Fibroblast of lung (primary cell): ENCODE measurements at places on chromosomes 7 and 10. TPM values are rescaled to one million over a fixed set of nuclear protein-coding genes. Genes with fewer than 3 reads are reported as not detected.

Gene WDR86
- not detected in 2 replicates for polyA plus RNA-seq

Gene NME8
- not detected in 2 replicates for polyA plus RNA-seq

Gene PVRIG
- polyA plus RNA-seq, result not detected in 2 replicates

Gene SFRP4
- polyA plus RNA-seq, result 1.5 and 2.5 TPM in 2 replicates

Gene PRSS37
- polyA plus RNA-seq, result not detected in 2 replicates

Gene SPDYE9
- polyA plus RNA-seq, result not detected in 2 replicates

Gene ADAM12
- 22.0 and 56.9 TPM in 2 replicates for polyA plus RNA-seq

Gene IFIT2
- 5.4 and 12.1 TPM in 2 replicates for polyA plus RNA-seq

Gene MAD1L1
- 9.8 and 11.6 TPM in 2 replicates for polyA plus RNA-seq

Gene LOXL4
- polyA plus RNA-seq, result 39.8 and 75.1 TPM in 2 replicates

Gene LGI1
- not detected in 2 replicates for polyA plus RNA-seq

- no peaks in the 10 kb centered on the region for H3K27me3 ChIP-seq
- H3K4me3 ChIP-seq, result no peak overlapping the region
- no peak for DNase-seq
- H3K27ac ChIP-seq, result no peak overlapping the region
Observed at GRCh38 chr7:43325595-43325994, 213.1 kb downstream of the HECW1 start.

- peaks cover 20% of the 10 kb centered on the region for H3K4me1 ChIP-seq
- peaks cover 4% of the 10 kb centered on the region for H3K27me3 ChIP-seq
- H3K27ac ChIP-seq, result no peak overlapping the region
- DNase-seq, result peak; percentile 60
Observed at GRCh38 chr10:75772153-75772887, 340.9 kb downstream of the LRMDA start.

DNA sequence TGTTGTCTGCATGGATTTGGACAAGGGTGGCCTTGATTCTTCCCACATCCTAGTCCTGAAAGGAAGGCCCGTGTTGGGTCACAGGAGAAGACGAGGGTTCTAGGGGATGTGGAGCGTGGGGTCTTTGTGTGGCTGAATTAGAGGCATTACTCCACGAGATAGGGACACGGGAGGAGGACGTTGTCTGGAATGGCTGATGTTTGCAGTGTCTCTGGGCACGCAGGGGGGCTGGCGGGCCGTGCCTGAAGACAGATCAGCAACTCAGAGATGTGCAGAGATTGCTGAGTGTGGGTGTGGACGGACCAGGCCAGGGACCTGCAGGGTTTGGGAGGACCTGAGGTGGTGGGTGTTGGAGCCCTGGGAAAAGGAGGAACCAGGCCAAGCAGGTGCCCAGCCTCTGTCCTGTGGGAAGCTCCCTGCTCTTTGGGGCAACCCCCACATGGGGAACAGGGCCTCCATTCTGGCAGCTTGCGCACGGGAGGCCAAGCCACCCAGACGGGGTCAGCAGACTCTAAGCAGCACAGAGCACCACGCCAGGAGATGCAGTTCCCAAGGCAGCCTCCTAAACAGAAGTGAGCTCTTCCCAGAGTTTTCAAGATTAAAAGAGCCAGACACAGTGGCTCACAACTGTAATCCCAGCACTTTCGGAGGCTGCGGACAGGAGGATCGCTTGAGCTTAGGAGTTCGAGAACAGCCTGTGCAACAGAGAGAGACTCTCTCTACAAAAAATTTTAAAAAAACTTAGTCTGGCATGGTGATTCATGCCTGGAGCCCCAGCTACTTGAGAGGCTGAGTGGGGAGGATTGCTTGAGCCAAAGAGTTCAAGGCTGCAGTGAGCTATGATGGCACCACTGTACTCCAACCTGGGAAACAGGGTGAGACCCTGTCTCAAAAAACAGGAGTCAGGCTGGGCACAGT, 71.0 kb upstream of the GTF2I start:
- H3K36me3 ChIP-seq, result no peaks in the 10 kb centered on the region
- H3K4me3 ChIP-seq, result no peak overlapping the region
- no peaks in the 10 kb centered on the region for H3K27me3 ChIP-seq
- no peak for DNase-seq
- H3K4me1 ChIP-seq, result peaks cover 7% of the 10 kb centered on the region

DNA sequence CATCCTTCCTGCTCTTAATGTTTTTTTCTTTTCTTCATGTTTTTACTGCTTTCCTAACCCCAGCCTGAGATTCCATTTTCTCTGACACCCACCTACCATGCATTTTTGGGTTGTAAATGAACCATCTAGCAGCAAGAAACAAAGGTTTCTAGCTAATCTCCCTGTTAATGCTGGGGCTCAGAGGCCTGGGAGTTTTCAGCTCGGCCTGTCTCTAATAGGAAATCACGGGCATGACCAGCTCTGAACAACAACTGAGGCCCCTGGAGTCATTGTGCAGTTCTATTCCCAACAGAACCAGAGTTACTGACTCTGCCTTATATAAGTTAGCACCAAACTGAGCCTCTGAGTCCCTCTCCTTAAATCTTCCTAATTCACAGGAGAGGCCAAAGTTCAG, 134.8 kb downstream of the CFAP58 start:
- DNase-seq, result no peak
- H3K4me1 ChIP-seq, result no peaks in the 10 kb centered on the region

DNA sequence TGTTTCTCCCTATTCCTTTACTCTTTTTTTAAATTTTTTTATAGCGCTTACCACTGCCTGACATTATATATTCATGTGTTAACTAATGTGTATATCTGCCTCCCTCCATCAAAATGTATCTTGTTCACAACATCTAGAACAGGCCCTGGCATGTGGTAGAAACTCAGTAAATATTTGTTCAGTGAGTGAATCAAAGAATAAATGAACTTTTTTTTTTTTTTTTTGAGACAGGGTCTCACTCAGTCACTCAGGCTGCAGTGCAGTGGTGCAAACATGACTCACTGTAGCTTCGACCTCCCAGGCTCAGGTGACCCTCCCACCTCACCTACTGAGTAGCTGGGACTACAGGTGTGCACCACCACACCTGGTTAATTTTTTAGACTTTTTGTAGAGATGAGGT, 7.5 kb upstream of the CALD1 start:
- DNase-seq, result no peak
- H3K27me3 ChIP-seq, result no peaks in the 10 kb centered on the region
- peaks cover 14% of the 10 kb centered on the region for H3K4me1 ChIP-seq
- no peaks in the 10 kb centered on the region for H3K36me3 ChIP-seq

- no peaks in the 10 kb centered on the region for H3K4me1 ChIP-seq
- no peak for DNase-seq
- no peaks in the 10 kb centered on the region for H3K27me3 ChIP-seq
- H3K4me3 ChIP-seq, result no peak overlapping the region
- H3K36me3 ChIP-seq, result no peaks in the 10 kb centered on the region
Observed at GRCh38 chr10:94890264-94891022, 48.0 kb upstream of the CYP2C9 start.

DNA sequence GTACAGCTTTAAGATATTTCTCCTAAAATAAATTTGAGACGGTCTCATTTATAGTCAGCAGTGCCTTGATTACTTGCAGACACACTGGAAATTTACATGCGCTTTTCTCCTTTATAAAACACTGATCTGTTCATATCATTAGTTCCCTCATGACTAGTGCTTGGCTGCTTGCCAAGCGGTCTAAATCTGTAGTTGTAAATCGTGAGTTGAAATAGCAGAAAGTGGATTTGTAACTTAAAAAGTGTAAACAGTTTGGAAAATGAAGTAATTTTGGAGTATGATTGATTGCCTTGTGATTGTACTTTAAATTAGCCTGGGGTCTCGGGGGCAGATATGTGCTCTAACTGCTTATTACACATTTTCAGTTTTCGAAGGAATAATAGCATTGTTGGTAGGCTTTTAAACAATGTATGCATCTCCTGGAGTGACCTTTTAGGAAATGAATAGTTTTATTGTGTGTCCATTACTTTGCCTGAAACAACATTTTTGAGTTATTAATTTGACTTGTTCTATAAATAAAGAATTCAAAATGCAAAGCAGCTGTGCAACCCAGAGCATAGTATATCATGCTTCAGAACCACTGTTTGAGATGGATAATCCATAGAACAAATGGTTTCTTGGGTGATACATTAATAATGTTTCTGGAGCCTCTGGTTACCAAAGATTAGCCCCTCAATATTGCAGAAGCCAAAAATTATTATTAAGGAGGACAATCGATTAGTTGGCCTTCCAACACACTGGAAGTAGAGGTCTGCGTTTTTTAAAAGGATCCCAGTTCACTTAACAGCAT, 73.3 kb downstream of the ARID5B start:
- peak; percentile 82 for DNase-seq
- H3K36me3 ChIP-seq, result peaks cover 3% of the 10 kb centered on the region
- peaks cover 14% of the 10 kb centered on the region for H3K4me1 ChIP-seq
- H3K27ac ChIP-seq, result peak overlapping the region; percentile 64

DNA sequence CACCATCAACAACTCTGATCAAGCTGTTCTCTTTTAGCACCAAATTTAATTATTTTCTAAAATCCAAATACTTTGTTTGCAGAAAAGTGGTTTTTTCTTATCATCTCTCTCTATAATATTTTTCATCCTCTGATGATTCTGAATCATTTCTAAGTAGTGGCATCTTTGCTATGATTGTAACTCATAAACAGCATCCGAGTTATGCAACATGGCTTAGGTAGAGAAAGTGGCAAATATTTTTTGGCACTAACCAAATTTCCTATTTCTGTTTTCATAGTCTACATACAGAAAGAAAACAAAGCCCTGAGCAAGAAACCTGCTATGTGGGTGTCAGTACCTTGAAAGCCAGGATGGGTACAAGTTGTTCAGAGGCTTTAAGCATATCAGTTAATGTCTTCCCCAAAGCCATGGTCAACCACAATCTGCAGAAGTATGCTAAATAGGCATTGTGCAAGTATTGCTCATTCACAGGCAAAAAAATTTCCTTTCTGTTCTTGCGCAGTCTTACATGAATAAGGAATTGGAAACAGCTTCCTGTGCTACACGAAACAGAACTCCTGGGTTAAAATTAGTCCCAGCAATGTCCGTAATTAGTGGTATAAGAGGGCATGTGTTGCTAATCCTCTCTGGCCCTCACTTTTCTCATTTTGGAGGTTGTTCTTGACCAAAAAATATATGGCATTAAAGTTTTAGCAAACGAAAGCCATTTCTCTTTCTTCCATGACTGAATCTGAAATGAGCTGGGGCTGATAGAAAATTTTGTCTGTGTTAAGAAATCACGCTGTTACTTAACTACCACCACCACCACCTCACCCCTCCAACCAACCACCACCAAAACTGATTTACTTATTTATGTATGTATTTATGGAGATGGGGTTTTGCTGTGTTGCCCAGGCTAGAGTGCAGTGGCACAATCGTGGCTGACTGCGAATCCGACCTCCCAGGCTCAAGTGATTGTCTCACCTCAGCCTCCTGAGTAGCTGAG, 325.6 kb upstream of the MAGI2 start:
- no peaks in the 10 kb centered on the region for H3K27me3 ChIP-seq
- H3K4me1 ChIP-seq, result no peaks in the 10 kb centered on the region
- no peak overlapping the region for H3K4me3 ChIP-seq
- DNase-seq, result peak; percentile 93
- no peak overlapping the region for H3K27ac ChIP-seq

DNA sequence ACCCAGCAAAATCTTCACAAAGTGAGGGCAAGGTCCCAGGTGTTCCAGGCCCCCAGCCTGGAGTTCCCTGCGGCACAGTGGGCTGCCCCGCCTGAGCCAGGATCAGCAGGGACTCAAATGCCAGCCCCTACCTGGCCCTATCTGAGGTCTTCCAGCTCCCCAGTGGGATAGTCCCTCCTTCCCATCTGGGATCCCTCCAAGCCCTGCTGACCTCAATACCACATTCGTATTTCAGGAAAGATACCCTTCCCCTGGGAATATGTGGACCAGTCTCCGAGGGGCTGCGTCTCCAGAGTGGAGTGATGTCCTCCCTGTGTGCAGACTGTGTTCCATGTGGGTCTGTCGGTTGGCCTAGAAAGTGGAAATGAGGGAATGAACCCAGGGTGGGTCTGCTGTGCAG, 40.9 kb downstream of the ELFN1 start:
- H3K36me3 ChIP-seq, result no peaks in the 10 kb centered on the region
- H3K4me1 ChIP-seq, result no peaks in the 10 kb centered on the region

- H3K4me3 ChIP-seq, result no peak overlapping the region
- H3K36me3 ChIP-seq, result peaks cover 17% of the 10 kb centered on the region
- peaks cover 2% of the 10 kb centered on the region for H3K4me1 ChIP-seq
- H3K27me3 ChIP-seq, result no peaks in the 10 kb centered on the region
- no peak overlapping the region for H3K27ac ChIP-seq
- DNase-seq, result peak; percentile 21
Observed at GRCh38 chr7:99618726-99619125, 2.0 kb downstream of the ZSCAN25 start.

- H3K4me3 ChIP-seq, result no peak overlapping the region
- no peaks in the 10 kb centered on the region for H3K36me3 ChIP-seq
- H3K27me3 ChIP-seq, result peaks cover 3% of the 10 kb centered on the region
- no peak overlapping the region for H3K27ac ChIP-seq
- no peaks in the 10 kb centered on the region for H3K4me1 ChIP-seq
- DNase-seq, result no peak
Observed at GRCh38 chr10:47329855-47330254, 7.6 kb downstream of the GDF2 start.

DNA sequence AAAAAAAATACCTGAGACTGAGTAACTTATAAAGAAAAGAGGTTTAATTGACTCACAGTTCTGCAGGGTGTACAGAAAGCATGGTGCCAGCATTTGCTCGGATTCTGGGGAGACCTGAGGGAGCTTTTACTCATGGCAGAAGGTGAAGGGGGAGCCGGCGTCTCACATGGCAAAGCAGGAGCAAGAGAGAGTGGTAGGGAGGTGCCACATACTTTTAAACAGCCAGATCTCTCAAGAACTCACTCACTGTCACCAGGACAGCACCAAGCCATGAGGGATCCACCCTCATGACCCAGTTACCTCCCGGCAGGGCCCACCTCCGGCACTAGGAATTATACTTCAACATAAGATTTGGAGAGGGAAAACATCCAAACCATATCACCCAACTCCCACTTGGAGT, 25.8 kb downstream of the MSRB2 start:
- H3K4me3 ChIP-seq, result no peak overlapping the region
- no peak overlapping the region for H3K27ac ChIP-seq
- no peak for DNase-seq
- H3K4me1 ChIP-seq, result no peaks in the 10 kb centered on the region
- H3K27me3 ChIP-seq, result no peaks in the 10 kb centered on the region

DNA sequence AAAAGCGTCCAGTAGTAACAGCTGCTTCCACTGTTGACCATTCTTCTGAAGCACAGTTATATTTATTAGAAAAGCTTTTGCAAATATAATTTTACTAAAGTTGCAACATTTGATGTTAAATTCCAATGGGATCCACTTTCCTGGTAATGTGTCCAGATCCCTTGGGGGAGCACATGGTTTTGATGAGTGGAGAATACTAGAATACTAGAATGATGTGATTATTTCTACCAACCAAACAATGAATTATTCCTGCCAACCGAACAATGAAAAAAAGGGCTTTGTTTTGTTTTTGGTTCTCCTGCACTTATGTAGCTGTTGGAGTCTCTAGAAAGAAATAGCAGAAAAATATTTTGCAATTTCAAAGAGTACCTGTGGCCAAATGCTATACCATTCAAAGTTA, 59.1 kb downstream of the BPGM start:
- no peaks in the 10 kb centered on the region for H3K27me3 ChIP-seq
- H3K36me3 ChIP-seq, result no peaks in the 10 kb centered on the region
- no peak overlapping the region for H3K4me3 ChIP-seq

GRCh38 chr10:101897633-101898032, 54.0 kb upstream of the KCNIP2 start:
- H3K4me3 ChIP-seq, result no peak overlapping the region
- H3K4me1 ChIP-seq, result no peaks in the 10 kb centered on the region
- H3K36me3 ChIP-seq, result no peaks in the 10 kb centered on the region
- H3K27ac ChIP-seq, result no peak overlapping the region
- peak; percentile 50 for DNase-seq

- H3K4me1 ChIP-seq, result no peaks in the 10 kb centered on the region
- no peak overlapping the region for H3K4me3 ChIP-seq
- H3K27ac ChIP-seq, result no peak overlapping the region
Observed at GRCh38 chr7:31398815-31399214, 58.3 kb upstream of the NEUROD6 start.
